ENCODE measurements at places on chromosomes 7 and 10. TPM values are rescaled to one million over a fixed set of nuclear protein-coding genes. Genes with fewer than 3 reads are reported as not detected.

Gene STOX1
- 0.76 TPM for polyA plus RNA-seq

- no peak for DNase-seq
Observed at GRCh38 chr10:84991301-84991700, 662.9 kb downstream of the CCSER2 start.

DNA sequence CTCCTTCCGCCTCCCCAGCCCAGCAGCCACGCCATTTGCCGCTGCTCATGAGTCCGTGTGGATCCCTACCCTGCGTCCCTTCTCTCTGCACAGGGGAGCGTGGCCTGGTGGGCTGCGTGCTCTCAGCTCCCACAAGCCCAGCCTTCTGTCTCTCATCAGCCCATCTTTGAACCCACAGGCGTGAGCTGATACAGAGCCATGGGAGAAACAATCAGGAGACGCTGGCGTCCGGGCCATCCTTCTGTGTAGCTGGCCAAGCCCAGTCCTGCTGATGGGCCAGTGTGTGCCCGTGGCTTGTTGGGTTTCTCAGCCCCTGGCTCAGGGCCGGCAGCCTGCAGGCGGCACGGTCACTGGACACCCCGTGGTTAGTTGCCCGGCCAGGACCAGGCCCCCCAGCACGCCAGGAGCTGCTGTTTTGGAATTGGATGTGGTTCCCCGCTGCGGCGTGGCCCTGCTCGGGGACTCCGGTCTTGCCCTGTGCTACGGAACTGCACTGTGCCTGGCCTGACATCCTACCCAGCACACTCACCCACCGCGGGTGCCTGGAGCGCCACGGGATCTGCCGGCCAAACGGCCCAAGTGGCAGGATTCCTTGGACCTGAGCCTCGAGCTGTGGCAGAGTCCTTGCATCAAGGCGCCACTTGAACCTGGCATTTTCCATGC lies 88.9 kb downstream of the ELFN1 start:
- no peak for DNase-seq

DNA sequence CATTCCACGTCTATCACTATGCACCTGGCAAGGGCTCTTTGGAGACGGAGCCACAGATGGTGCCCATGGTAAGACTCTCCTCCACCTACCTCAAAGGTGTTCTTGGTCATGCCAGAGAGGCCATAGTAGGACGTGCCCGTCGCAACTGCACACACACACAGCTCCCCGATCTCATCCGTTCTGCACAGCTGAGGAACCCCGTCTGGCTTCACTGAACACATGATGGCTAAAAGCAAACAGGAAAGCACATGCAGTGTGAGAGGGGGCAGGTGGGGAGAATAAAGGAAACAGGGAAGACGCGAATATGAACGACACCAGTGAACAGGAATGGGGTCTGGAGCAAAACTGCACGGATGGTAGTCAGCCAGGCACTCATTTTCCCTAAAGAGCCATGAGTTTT lies 230.9 kb downstream of the ZMYND11 start:
- DNase-seq, result no peak

Gene AKR1D1
- not detected for polyA plus RNA-seq

DNA sequence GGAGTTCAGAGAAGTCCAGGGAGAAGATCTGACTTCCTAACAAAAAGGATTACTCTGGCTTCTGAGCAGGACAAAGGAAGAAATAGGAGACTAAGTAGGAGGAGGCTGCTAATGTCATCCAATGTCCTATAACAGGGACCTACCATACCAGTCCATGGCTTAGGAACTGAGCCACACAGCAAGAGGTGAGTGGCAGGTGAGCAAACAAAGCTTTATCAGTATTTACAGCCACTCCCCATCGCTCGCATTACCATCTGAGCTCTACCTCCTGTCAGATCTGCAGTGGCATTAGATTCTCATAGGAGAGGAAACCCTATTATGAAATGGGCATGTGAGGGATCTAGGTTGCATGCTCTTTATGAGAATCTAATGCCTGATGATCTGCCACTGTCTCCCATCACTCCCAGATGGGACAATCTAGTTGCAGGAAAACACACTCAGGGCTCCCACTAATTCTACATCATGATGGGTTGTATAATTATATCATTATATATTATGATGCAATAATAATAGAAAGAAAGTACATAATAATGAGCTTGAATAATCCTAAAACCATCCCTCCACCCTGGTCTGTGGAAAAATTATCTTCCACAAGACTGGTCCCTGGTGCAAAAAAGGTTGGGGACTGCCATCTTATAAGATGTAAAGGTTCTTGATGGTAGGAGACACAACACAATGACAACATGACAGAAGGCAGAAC lies 487.4 kb downstream of the PLXDC2 start:
- no peak for DNase-seq

DNA sequence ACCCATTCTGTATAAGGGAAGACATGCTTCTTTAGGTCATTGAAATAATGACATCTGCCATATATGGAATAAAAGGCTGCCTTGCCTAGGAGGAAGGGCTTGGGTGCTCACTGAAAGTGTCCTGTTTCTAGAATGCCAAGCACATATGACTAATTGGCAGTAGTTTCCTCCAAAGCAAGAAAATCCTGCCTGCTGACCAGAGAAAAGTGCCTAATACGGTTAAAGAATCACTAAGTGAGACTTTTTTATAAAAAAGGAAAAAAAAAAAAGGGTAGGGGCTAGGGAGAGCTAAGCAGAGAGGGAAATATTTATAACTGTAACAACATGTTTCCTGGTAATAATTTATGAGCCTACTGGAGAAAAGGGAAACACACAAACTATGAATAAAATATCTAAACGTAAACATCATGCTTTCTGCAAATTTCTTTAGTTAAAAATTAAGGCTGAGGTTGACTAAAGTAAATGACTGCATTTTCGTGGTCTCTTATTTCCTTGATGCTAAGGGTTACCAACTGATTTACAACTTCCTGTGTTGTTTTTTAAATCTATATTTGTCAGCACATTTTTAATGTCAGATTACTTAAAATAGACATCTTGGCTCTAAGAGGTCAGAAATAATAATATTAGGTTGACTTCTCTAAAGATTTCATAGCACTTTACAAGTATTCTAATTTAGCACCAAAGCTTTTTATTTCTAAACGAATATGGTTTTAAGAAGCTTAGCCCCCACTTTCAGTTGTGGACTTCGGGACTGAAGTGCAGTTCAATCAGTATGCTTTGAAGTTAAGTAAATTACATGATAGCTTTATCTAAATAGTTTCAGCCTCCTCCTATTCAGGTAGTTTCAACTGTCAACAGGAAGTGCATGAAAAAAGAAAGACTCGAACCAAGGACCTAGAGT lies 89.6 kb downstream of the CABCOCO1 start:
- DNase-seq, result no peak

Gene COA1
- 86.6 TPM for polyA plus RNA-seq

Gene CCDC172
- polyA plus RNA-seq, result not detected

DNA sequence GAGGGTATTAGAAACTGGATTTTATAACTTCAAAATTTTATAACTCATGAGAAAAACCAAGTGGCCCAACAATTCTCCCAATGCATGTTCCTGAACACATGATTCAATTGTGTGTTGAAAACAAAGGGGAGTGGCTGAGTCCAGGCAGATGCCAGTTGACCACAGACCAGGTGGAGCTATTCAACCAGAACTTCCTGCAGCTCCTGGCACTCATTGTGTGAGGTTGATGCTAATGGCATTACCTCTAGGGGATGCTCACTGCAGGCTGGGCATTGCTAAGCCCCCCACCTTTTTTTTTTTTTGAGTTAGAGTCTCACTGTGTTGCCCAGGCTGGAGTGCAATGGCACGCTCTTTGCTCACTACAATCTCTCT lies 20.3 kb downstream of the MYOF start:
- DNase-seq, result no peak

- no peak for DNase-seq
Observed at GRCh38 chr7:31372231-31372959, 31.9 kb upstream of the NEUROD6 start.

- no peak for DNase-seq
Observed at GRCh38 chr7:11706666-11707605, 125.1 kb downstream of the THSD7A start.

Gene SLC16A9
- polyA plus RNA-seq, result not detected
